Neural crest cell (in vitro differentiated cells): ENCODE measurements at places on chromosomes 11 and 22. TPM values are rescaled to one million over a fixed set of nuclear protein-coding genes. Genes with fewer than 3 reads are reported as not detected.
A peak's percentile ranks its signal among the peaks of the same experiment; 100 is the strongest.

ISX gene
- total RNA-seq: not detected in 2 replicates

XRCC6 gene
- total RNA-seq: 427 TPM in 2 replicates

TPBGL gene
- total RNA-seq: 0.19 and 0.27 TPM in 2 replicates

POLR2L gene
- 128 and 134 TPM in 2 replicates for total RNA-seq

HSPB2 gene
- not detected in 2 replicates for total RNA-seq

DNA sequence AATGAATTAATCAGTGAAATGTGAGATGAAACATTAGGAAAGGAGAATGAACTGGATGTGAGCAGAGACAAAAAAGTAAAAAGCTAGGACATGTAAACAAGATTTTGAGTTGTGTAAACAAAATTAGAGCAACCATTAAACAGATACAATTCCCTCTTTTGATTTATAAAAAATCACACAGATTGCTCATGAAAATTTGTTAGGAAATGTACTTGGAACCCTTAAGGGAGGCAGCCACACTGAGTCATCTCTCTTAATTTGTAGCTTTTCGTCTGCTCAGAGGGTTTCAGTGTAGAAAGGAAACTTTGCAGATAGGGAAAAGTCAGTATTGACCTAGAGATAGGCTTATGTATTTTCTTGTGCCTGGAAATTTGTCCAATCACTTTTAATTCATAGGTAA is 49.6 kb upstream of the ME3 start:
- no peaks in the 10 kb centered on the region for H3K27me3 ChIP-seq
- no peak for DNase-seq
- H3K4me3 ChIP-seq: no peak overlapping the region
- H3K36me3 ChIP-seq: peaks cover 10% of the 10 kb centered on the region
- H3K4me1 ChIP-seq: peaks cover 9% of the 10 kb centered on the region

DNA sequence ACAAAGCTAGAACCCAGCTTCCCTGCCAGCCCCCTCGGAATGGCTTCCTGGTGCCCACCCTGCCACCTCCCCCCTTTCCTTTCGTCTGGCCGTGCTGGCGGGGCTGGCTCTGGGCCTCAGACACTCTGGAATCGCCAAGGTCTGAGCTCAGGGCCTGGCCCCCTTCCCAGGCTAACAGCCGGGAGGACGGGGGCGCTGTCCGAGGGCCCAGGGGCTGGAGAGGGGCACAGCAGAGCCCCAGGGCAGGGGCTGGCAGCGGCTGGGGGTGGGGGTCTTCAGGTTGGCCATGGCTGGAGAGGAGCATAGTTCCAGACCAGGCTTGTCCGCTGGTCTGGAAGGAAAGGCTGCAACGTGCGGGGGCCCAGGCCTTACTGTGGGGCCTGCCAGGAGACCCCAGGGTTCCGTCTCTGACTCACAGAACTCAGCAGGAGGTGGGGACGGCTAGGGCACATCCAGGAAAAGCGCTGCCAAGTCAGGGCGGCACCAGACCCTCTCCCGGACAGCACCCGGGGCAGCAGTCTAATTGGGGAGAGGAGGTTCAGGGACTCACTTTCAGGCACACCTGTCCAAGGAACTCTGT is 861 bp upstream of the LTBP3 start:
- H3K4me1 ChIP-seq: peaks cover 46% of the 10 kb centered on the region
- peak overlapping the region; percentile 35 for H3K27ac ChIP-seq
- no peaks in the 10 kb centered on the region for H3K36me3 ChIP-seq
- H3K4me3 ChIP-seq: peak overlapping the region; percentile 74

DNA sequence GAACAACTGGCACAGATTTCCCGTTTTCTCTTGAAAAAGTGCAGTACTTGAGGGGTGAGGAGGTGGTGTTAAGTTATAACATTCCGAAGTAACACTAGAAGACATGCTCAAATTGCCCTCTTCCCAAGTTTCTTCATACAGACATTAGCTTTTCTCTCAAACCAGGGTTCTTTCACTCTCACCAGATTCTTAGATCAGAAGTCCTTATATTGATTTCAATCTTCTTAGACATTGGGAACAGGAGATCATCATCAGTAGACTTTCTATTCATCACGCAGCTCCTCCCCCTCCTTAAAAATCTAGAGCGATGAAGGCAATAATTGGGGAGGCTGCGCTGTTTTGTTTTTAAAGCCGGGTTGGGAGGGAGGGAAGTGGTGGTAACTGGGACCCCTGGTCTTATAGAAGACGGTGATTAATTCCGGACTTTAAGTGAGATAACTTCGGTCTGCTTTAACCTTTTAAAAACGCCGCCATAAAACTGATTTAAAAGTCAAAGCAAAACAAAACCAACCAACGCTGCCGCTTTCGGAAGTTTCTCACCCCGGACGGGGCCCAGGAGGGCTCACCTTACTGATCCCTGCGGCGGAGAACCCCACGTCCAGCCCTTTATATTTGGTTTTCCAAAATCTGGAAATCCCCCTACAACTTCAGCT is 665 bp downstream of the USP28 start:
- H3K4me1 ChIP-seq: peaks cover 50% of the 10 kb centered on the region
- no peak overlapping the region for H3K27ac ChIP-seq
- DNase-seq: no peak

DNA sequence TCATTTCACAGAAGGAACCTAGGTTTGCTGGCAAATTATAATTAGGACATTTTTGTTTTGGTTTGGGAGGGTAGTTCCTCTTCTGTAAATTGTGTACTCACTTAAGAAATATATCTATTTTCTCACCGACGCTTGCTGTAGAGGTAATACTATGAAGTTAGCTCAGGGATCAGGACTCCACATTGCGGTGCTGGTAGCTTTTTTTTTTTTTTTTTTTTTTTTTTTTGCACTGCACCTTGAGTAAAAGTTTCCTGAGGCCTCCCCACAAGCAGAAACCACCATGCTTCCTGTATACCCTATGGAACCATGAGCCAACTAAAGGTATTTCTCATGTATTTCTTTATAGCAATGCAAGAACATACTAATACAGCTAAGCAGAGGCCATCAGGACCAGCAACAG is 14.7 kb downstream of the UBTFL1 start:
- no peak overlapping the region for H3K4me3 ChIP-seq

- H3K4me1 ChIP-seq: peaks cover 22% of the 10 kb centered on the region
- DNase-seq: no peak
- H3K4me3 ChIP-seq: no peak overlapping the region
- H3K36me3 ChIP-seq: no peaks in the 10 kb centered on the region
Measured at GRCh38 chr11:64673279-64673678, 49.7 kb downstream of the NRXN2 start.

DNA sequence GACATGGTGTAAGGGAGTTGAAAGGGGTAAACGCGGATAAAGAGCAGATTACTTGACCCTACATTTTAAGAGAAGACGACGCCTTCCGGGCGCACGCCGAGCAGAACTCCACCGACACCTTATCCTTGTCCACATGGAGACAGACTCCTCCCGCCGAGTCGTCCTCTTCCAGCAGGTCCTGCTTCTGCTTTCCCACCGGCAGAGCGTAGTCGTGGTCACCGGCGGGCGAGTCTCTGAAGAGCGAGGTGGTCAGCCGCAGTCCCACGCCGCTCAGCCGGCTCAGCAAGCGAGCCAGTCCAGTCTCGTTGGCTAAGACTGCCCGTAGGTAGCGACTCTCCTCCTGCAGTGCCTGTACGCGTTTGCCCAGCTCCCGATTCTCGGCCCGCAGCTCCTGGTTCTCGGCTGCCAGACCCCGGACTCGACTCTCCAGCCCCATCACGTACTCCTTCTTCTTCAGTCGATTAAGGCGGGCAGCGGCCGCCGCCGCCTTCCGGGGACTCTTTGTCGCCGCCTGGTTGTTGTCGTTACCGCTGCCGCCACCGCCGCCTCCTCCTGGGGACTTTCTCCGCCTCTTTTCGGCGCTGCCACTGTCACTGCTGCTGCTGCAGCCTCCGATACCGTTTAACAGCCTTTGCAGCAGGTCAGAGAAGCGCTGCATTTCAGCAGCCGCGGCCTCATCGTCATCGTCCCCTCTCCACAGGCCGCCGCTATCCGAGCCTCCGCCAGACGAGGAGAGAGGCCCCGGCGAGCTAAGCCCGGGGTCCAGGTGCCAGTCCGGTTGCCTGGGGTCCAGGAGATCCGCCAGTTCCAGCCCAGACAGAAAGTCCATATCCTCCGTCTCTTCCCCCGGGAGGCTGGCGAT is 945 bp downstream of the CREBZF start:
- peak overlapping the region; percentile 100 for H3K4me3 ChIP-seq
- H3K27ac ChIP-seq: peak overlapping the region; percentile 98
- peak; percentile 66 for DNase-seq
- H3K4me1 ChIP-seq: peaks cover 54% of the 10 kb centered on the region
- H3K36me3 ChIP-seq: peaks cover 19% of the 10 kb centered on the region

GRCh38 chr11:28615542-28615941 is 507.4 kb downstream of the METTL15 start:
- H3K4me1 ChIP-seq: no peaks in the 10 kb centered on the region
- H3K27me3 ChIP-seq: no peaks in the 10 kb centered on the region
- H3K36me3 ChIP-seq: no peaks in the 10 kb centered on the region
- no peak overlapping the region for H3K27ac ChIP-seq
- H3K4me3 ChIP-seq: no peak overlapping the region
- no peak for DNase-seq

DNA sequence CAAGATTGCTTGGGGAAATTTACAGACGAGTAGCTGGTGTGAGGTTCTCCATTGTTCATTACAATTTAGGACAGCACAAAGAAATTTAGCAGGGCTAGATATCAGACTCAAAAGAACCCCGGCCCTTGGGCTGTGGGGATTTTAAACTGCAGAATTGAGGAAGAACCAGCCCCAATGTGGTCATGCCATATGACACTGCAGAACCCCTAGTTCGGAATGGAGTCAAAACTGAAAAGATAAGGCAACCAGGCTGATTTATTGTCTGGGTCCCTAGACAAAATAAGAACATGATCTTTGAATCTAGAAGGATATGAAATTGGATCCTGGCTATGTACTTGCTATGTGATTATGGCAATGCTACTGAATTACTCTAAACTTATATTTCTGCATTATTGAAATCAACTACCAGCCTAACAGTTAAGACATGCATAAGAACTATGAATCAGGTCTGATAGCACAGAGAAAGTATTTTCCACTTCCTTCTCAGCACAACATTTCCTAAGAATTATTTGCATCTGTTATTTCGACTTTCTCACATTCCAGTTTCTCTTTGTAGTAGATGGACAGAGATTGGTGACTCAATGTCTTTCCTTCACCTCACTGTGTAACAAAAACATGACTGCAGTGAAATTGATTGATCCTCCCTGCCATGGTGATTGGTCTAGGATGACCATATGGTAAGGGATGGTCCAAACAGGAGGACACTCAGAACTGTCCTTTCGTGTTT is 13.2 kb downstream of the MMP3 start:
- no peaks in the 10 kb centered on the region for H3K4me1 ChIP-seq
- no peaks in the 10 kb centered on the region for H3K36me3 ChIP-seq
- DNase-seq: no peak
- H3K4me3 ChIP-seq: no peak overlapping the region
- H3K27ac ChIP-seq: no peak overlapping the region

- H3K27ac ChIP-seq: no peak overlapping the region
- H3K27me3 ChIP-seq: no peaks in the 10 kb centered on the region
- peaks cover 20% of the 10 kb centered on the region for H3K4me1 ChIP-seq
- H3K4me3 ChIP-seq: no peak overlapping the region
- H3K36me3 ChIP-seq: peaks cover 7% of the 10 kb centered on the region
Measured at GRCh38 chr22:20928573-20928967, 11.4 kb downstream of the CRKL start.

DNA sequence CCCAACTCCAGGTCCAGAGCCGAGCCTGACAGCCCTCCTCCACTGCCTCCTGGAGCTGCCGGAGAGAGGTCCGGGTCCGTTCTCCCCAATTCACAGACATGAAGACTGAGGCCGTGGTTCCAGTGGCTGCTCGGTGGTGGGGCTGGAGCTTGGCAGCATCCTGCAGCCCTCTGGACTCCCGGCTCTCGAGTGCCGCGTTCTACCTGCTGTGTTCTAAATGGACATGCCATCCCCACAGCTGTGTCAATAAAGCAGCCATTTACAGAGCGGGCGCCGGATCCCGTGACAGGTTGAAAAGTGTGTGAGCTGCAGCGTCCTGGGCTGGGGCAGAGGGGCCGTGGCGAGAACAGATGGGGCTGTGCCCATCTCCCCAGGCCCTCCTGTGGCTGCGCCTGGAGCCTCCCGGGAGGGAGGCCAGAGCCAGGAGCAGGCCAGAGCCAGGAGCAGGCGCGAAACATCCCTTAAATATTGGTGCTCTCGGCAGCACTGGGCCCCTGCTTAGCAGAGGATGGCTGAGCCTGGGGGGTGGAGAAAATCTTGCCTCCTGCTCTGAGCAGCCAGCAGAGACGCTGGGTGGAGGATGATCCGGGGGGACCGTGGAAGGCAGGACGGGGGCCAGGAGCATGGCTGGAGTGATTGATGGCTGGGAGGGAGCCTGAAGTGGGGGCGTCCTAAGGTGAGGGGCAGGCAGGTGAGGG is 46.2 kb downstream of the FLRT1 start:
- H3K4me1 ChIP-seq: peaks cover 7% of the 10 kb centered on the region
- H3K27ac ChIP-seq: no peak overlapping the region
- peaks cover 7% of the 10 kb centered on the region for H3K27me3 ChIP-seq
- no peak overlapping the region for H3K4me3 ChIP-seq

- H3K27ac ChIP-seq: no peak overlapping the region
- H3K36me3 ChIP-seq: no peaks in the 10 kb centered on the region
- no peak for DNase-seq
- no peaks in the 10 kb centered on the region for H3K27me3 ChIP-seq
Measured at GRCh38 chr11:116986521-116987105, 111.6 kb downstream of the SIK3 start.

GRCh38 chr22:42811459-42811858 is 45.6 kb downstream of the ARFGAP3 start:
- no peak for DNase-seq
- H3K36me3 ChIP-seq: peaks cover 15% of the 10 kb centered on the region
- no peaks in the 10 kb centered on the region for H3K27me3 ChIP-seq
- no peak overlapping the region for H3K27ac ChIP-seq
- peaks cover 4% of the 10 kb centered on the region for H3K4me1 ChIP-seq

GRCh38 chr11:44178381-44178780 is 82.9 kb downstream of the EXT2 start:
- no peak overlapping the region for H3K27ac ChIP-seq
- peaks cover 5% of the 10 kb centered on the region for H3K36me3 ChIP-seq
- peaks cover 8% of the 10 kb centered on the region for H3K27me3 ChIP-seq

DNA sequence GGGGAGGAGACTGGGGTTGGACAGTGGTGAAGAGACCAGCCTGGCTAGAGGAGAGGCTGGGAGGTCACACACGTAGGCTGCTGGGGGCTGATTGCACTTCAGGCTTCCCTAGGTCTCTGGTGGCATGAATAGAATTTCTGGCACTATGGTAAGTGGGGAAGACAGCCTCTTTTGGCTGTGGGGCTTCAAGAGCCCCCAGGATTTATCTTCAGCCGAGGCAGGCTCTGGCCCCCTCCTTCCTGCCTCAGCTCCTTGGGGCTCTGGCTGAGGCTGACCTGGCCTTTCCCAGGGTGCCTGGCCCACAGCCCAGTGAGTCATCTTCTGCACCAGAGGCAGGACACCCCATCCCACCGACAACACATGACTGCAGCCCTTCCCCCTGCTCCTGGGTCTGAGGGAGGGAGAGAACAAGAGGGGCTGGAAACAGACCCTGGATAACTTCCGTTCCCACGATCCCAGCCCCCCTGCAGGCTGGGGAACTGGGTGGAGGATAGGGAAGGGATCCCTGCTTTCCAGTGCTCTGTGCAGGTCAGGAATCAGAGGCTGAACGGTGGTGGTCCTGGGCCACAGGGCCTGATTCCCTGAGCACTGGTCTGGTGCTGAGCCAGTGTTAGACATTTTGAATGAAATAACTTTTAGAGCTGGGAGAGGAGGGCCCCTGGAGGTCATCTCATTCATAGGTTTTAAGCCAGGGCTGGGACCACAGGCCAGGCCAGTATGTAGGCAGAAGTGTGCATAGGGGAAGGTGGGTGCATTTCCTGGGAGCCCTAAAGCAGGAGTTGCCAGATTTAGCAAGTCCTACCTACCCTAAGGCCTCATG is 26.5 kb downstream of the ARHGEF17 start:
- H3K27ac ChIP-seq: peak overlapping the region; percentile 96
- H3K36me3 ChIP-seq: no peaks in the 10 kb centered on the region
- H3K4me3 ChIP-seq: peak overlapping the region; percentile 70
- peaks cover 64% of the 10 kb centered on the region for H3K4me1 ChIP-seq
- no peaks in the 10 kb centered on the region for H3K27me3 ChIP-seq
